ENCODE measurements at places on chromosomes 16 and 17.

- DNase-seq: no peak
These were observed 41.1 kb upstream of the GSE1 start for GRCh38 chr16:85571813-85572619.

GRCh38 chr17:4345581-4346252, 20.8 kb downstream of the UBE2G1 start:
- no peak for DNase-seq

DNA sequence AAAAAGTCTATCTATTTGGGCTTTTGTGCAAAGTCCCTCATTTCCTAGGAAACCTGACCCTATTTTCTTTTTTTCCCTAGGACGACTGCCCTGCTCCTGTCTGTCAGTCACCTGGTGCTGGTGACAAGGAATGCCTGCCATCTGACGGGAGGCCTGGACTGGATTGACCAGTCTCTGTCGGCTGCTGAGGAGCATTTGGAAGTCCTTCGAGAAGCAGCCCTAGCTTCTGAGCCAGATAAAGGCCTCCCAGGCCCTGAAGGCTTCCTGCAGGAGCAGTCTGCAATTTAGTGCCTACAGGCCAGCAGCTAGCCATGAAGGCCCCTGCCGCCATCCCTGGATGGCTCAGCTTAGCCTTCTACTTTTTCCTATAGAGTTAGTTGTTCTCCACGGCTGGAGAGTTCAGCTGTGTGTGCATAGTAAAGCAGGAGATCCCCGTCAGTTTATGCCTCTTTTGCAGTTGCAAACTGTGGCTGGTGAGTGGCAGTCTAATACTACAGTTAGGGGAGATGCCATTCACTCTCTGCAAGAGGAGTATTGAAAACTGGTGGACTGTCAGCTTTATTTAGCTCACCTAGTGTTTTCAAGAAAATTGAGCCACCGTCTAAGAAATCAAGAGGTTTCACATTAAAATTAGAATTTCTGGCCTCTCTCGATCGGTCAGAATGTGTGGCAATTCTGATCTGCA, 12.9 kb downstream of the TMEM98 start:
- DNase-seq: no peak

DNA sequence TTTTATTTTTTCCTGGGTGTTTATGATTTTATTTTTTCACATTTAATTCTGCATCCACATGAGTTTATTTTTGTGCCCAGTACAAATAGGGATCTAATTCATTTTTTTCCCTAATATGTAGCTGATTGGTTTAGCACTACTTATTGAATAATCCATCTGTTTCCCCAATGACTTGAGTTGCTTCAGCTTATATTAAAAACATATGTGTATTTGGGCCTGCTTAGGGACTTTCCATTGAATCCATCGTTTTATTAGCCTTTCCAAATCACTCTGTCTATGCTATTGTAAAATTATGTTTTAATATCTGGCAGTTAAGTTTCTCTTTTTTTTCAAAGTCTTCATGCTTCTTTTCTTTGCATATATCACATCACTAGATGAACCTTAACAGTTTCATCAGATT, 42.2 kb downstream of the WWP2 start:
- no peak for DNase-seq

DNA sequence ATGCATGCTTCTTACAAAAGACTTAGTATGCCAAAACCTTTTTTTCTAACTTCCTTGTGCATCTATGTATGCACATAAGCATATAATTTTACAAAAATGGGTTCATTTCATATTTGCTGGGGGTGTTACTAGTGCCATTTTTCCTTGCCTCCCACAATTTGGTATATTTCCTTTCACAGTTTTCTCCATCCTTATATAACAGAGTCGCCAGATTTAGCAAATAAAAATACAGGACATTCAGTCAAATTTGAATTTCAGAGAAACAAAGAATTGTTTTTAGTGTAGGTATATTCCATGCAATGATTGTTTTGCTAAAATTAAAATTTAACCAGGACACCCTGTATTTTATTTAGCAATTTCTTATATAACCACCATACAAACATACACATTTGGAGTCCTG, 4.0 kb upstream of the FBXO39 start:
- no peak for DNase-seq

DNA sequence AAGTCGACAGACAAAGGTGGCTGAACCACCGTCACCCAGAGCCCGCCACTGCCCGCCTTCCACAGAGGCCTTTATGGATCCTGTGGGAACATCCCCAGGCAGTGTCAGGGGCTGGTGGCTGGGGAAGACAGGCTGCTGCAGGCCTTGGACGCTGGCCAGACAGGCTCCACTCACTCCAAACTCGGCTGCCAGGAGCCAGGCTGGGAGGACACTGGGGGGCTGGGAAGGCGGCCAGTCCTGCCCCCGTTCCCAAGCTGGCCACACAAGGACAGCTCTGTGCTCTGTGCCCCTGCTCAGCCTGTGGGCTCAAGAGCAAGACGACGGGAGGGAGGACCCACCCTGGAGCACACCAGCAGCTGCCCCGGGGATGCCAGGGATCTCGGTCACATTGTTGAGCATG, 7.6 kb upstream of the LCAT start:
- DNase-seq: no peak

DNA sequence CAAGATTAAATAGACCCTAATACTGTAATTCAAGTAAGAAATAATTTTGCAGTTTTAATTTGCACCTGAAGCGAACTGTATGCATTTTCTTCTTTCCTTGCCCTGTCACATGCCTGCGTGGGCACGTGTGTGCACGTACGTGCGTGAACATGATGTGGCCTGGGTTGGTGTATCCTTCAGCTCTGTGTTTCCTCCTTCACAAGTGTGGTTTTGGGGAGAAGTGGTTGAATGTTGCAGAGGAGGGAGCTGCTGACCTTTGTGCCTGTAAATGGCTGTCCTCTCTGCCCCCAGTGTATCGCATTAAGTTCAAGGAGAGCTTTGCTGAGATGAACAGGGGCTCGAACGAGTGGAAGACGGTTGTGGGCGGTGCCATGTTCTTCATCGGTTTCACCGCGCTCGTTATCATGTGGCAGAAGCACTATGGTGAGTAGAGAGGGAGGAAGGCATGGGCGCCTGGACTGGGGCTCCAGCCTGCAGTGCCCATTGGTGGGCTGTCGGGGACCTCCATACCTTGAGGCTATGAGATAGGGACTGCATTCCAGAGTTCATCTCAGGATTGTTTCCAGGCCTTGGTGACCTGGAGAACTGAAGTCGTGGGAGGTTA, 6.0 kb downstream of the COX4I1 start:
- no peak for DNase-seq

GRCh38 chr17:17721140-17721668, 39.9 kb downstream of the RAI1 start:
- DNase-seq: no peak

DNA sequence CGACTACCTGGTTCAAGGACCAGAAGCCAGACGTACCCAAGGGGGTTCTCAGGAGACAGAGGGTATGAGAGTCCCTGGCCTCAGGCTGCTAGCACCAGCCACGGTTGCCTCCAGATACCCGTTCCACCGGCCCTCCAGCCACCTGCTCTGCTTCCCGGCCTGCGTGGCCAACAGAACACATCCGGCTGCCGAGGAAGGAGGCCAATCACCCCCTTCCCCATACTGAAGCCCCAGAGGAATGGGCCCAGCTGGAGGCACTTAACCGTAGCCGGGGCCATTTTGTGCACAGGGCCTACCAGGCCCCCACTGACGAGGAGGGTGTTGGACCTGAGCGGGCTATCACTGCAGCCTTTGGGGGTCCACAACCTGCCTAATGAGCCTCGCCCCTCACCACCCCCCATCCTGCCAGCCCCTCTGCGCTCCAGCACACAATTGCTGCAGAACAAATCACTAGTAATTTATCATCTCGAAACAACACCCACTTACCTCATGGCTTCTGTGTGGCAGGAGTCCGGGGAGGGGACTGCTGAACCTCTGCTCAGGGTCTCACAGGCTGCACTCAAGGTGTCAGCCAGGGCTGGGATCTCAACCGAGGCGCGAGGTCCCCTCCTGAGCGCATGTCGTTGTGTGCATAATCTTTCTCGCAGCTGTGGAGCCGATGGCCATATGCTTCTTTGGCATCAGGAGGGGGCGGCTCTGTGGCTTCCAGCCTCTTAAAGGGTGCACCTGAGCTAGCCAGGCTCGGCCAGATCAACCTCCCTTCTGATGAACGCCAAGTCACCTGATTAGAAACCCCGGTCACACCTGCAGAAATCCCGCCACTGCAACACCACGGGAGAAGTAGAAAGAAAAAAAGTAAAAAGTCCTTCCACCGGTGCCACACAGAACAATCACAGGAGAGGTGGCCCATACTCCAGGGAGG, 10.1 kb upstream of the KREMEN2 start:
- DNase-seq: no peak

DNA sequence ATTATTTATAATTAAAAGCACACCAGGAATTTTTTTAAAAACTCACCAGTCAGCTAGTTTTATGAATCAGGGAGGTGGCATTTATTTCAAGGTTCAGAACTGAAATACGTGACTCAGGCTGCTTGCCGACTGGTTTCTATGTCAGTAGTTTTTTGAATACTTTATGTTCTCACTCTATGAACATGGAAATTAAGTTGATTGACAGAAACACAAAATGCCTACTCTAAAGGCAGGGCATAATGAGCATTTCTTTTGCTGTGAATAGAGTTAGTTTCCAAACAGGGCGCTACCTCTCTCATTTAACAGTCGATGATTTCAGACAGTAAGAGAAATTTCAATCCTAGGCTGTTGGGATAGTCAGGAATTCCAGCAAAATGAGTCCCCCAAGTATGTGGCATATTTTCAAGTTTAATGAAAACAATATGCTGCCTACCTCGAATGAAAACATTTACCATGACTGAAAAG, 6.7 kb downstream of the HS3ST3B1 start:
- no peak for DNase-seq

DNA sequence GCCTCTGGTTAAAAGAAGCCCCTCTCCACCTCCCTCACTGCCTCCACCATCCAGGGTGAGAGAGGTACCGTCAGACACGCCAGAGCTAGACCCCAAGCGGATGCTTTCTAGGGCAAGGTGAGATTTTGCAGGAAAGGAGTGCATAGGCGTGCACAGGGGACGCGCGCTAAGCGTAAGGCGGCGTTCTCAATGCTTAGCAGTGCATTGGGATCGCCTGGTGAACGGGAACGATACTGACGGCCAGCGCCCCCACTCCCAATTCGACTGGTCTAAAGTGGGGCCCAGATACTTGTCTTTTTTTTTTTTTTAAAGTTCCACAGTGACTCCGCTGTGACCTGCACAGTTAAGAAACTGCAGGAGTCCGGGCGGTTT, 57.9 kb upstream of the CREBBP start:
- DNase-seq: no peak

GRCh38 chr16:81467815-81468214, 23.2 kb downstream of the CMIP start:
- no peak for DNase-seq

DNA sequence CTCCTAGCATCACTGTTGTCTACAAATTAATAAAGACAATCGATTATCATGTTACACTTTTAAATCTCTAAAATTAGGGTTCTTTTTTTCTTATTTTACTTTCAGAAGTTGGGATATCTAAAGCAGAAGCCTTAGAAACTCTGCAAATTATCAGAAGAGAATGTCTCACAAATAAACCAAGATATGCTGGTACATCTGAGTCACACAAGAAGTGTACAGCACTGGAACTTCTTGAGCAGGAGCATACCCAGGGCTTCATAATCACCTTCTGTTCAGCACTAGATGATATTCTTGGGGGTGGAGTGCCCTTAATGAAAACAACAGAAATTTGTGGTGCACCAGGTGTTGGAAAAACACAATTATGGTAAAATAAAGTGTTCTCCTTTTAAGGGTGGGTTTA, 2.4 kb downstream of the RAD51C start:
- DNase-seq: no peak

DNA sequence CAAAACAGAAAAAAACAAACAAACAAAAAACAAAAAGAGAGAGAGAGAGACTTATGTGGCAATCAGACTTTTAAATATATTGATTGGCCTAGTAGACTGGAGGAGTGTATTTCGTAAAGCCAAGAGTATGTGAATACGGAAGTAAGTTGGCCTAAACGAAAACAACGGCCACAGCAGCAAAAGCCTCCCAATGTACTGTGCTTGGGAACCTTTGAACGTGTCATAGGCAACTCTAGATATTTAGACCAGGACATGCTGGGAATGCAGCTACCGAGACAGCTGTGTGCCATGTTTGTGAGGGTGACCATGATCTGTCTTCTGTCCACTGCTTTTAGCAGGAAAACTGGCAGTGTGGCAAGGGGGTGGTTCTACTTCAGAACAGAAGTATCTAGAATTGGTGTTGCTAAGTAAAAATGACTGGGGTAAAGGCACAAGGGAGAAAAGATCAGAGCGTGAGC, 7.4 kb downstream of the MAF start:
- DNase-seq: no peak

- DNase-seq: no peak
These were observed 47.2 kb downstream of the PITPNM3 start for GRCh38 chr17:6509031-6509771.
